T-helper 17 cell (primary cell): ENCODE measurements at places on chromosomes 12 and 14.

DNA sequence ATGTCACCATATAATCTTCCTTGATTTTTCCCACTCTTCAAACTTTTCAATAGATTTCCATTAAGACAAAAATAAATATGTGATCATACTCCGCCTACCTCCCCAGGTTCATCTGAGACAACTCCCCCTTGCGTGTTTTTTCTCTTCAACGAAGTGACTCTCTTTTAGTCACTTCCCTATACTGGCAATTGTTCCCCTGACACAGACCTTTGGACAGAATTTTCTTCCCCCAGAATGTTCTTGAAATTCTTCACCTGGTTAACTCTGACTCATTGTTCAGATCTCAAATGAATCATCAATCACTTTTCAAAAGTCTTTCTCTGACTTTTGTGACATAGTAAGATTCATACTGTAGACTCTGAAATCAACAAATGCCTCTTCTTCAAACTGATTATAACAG, 727.3 kb upstream of the LMO3 start:
- DNase-seq = no peak

GRCh38 chr14:91484186-91484585, 25.9 kb downstream of the PPP4R3A start:
- no peak for DNase-seq

DNA sequence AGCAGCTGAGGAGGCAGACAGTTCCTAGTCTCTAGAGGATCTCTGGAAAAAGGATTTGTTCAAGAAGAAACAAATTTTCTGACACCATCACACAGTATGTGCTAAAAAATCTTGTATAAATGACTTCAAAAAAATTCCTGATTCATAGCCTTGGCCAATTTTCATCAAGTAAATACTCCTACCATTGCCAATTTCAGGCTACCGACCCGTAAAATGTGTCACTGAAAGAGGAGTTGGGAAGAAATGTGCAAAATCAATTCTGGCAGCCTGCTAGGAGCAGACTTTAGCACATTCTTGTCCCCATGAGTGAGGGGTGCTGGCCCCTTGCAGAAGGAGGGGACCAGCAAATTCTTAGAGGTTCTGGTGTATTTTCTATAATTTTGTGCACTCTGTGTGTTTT, 109.4 kb downstream of the TMEM30B start:
- DNase-seq = no peak

- DNase-seq = no peak
These were observed 117.2 kb downstream of the NUAK1 start for GRCh38 chr12:106021516-106021915.

- no peak for DNase-seq
These were observed 124.5 kb downstream of the ANO4 start for GRCh38 chr12:100919116-100919515.

DNA sequence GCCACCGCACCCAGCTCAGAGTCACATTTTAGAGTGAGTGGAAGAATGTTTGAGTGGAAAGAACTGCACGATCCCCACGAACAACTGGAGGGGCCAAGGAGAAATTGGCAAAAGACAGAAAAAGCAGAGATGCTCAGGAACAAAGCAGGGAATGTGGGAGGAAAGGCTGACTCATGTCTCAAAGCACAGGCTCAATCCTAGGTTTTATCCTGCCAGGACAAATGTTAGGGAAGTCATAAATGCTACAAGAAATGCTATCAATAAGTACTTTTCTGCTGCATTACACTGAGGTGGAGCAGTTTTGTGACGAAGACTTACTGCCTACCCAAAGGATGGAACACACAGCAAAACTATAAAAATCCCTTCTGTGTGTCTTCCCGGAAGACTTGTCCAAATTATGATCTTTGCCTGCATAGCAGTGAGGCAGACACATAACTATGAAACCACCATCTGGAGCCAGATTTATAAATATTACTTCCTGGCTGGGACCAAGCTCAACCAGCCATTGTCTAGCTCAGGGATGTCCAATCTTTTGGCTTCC, 26.7 kb downstream of the NIN start:
- DNase-seq = no peak

DNA sequence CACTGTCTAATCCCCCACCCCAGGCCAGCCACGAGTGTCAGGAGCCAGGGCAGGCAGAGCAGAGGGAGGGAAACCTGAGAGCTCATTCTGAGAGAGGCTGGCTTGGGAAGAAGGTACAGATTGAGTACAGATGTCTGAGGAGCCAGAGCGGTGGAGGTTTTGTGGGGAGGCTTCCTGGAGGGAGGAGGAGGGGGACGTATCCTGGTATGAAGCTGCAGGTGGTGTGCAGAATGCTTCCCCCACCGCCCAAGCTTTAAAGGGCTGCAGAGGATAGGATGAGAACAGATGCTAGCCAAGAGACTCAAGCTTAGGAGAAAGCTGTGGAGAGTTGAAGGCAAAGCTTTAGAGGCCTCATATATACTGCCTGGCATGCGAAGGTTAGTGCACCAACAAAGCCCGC, 3.2 kb upstream of the TAMALIN start:
- DNase-seq = no peak

- no peak for DNase-seq
These were observed 12.8 kb downstream of the ADGRD1 start for GRCh38 chr12:130966443-130967030.

DNA sequence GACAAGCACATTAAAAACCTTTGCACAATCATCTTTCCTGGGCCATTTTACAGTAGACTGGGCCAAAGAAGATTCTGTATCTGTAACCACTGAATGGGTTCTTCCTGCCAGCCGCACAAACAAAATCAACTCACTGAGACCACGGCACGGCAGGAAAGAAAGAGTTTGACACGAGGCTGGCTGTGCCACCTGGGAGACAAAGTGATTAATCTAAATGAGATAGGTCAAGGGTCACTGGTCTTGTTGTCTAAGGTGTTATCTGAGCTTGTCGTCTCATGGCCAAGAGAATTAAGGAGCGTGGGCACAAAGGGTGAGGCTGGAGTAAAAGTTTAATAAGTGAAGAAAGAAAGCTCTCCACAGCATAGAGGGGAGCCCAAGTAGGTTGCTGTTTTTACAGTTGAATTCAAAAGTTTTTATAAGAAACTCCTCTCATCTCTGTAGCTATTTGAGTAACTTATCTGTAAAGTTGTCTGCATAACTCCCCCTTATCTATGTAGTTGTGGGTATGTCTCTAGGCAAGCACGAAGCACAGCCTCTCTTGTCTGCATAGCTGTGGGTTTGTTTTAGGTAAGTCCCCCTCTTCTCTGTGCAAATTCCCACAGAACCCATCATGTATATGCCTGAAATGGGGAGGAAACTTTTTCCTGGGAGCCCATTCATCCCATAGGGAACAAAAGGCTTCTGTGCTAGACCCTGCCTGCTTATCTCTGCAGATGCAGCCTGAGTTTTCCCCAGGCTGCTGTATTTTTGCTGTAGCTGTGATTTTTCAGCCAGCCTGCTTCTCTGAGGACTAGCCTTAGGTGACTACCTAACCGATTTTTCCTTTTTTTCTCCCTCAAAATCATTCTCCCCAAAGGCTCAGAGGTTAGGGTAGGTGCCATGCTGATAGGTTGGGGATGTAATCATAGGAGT, 1314.6 kb upstream of the TMEM132C start:
- no peak for DNase-seq

DNA sequence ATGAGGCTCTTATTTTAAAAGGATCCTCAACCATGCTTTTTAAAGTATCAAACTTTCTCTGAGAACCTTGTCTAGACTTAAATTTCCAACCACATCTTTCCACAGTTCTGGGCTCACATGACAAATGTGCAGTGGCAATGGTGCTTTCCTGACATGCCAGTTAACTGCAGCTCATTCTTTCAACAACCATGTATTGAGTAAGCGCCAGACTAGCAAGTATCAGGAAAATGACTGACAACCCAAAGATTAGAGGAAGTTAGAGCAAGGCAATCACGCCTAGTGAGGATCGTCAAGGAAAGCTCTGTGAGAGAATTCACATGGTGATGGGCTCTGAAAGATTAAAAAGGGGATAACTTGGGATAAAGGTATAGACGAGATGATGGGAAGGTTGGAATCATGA, 35.8 kb downstream of the FLVCR2 start:
- DNase-seq = no peak

- no peak for DNase-seq
These were observed 5.8 kb upstream of the CCDC63 start for GRCh38 chr12:110841007-110841406.

- no peak for DNase-seq
These were observed 79.5 kb downstream of the IRF2BPL start for GRCh38 chr14:76948976-76949375.

GRCh38 chr14:49769171-49769570, 1.2 kb downstream of the KLHDC2 start:
- no peak for DNase-seq

GRCh38 chr12:132171293-132171967, 27.2 kb downstream of the NOC4L start:
- DNase-seq = no peak

- DNase-seq = no peak
These were observed 71.7 kb downstream of the TRAF3 start for GRCh38 chr14:102848830-102849525.

DNA sequence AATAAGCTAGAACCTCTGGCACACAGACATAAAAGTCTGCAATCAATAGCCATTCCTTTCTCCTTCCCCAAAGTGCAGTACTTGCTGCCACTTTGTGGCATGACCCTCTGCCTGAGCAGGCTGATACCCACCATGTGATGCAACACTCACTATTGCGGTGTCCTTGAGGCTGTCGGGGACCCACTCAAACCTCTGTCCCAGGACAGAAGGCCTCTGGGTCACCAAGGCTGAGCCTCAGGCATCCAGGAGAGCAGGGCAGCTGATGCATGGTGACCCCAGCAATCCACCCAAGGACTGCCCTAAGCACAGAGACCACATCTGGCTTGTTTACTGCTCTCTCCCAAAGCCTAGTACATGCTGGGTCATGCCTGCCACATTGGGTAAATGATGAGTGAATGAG, 114.2 kb downstream of the DPF3 start:
- no peak for DNase-seq

- DNase-seq = no peak
These were observed 300.9 kb downstream of the ACSS3 start for GRCh38 chr12:81378601-81379285.

GRCh38 chr12:77553976-77554619, 276.6 kb upstream of the NAV3 start:
- DNase-seq = no peak

GRCh38 chr14:22981876-22982476, 375 bp downstream of the AJUBA start:
- no peak for DNase-seq

DNA sequence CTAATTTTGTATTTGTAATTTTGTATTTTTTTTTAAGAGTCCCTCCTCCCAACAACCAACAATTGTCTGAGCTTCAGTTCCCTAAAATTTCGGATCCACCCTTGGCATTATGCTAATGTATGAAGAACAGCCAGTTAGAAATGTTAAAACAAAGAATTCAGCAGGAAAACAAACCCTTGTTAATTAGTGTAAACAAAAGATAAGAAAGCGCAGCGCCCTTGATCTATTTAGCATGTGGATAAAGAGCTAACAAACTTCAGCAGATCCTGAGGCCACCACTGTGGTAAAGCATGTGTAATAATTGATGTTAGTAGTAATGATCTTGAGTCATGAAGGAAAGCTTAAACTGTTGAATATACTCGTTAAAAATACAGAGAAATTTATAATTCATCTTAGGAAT, 199.8 kb downstream of the TMX1 start:
- no peak for DNase-seq

DNA sequence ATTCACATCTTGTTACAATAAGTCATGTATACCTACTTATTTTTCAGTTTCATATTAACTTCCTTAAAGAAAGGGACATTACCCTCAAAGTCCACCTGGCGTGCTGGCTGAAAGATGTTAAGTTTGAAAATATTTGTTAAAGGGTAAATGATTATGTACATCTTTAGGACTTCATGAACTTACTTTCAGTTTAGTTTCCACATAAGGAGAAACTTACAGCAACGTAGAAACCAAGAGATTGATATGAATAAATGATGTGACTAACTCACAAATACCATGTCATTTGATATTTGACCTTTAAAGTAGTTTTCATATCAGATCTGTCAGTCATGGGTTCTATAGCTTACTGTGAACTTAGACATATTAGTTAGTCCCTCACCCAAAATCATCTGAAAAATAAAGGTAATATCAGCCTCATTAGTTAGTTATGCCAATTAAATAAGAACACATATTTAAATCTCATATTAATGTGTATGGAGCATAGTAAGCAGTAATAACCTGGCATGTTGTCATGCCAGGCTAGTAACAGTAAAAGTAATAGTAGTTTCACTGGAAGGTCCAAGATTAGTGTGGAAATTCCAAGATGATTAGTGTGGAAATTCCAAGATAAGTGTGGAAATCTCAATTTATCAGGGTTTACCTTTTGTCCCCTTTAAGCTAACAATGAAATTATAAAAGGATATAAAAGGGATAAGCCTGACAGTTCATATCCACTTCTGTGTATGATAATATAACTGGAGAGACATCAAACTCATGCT, 1.9 kb upstream of the CLEC2D start:
- no peak for DNase-seq

DNA sequence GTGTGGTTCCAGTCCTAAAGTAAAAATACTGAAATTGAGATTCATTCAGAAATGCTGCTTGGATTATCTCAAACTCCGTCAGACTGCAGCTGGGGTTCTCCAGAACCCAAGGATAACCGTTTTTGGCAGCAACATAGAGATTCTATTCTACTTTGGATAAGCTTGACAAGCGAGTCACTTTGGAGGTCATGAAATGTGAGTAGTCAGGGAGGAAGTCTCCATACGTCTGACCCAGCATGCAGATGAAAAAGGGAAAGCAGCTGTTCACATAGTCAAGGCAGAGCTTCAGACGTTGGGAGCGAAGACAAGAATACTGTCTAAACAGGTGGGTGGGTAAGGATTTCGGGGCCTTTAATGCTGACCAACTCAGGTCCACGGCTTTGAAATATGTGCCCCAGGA, 14.9 kb upstream of the HSP90B1 start:
- DNase-seq = no peak

- DNase-seq = no peak
These were observed 863.9 kb downstream of the BCL11B start for GRCh38 chr14:98408024-98408555.

DNA sequence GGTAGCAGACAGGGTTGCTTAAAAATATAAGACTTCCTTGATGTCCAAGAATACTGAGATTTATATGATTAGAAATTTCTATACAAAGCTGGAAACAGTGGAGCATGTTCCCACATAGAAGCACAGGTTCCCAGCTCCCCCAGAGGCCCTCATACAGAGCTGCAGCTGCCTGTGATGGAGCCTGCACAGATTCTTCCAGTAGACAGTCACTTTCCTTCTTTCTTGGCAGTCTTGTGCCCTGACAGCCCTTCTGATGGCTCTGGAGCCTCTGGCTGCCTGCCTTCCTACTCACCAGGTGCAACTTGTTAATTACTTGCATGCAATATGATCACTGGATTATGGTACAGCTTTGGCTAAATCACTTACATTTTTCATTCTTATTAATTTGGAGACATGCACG, 44.4 kb downstream of the BICD1 start:
- DNase-seq = no peak

DNA sequence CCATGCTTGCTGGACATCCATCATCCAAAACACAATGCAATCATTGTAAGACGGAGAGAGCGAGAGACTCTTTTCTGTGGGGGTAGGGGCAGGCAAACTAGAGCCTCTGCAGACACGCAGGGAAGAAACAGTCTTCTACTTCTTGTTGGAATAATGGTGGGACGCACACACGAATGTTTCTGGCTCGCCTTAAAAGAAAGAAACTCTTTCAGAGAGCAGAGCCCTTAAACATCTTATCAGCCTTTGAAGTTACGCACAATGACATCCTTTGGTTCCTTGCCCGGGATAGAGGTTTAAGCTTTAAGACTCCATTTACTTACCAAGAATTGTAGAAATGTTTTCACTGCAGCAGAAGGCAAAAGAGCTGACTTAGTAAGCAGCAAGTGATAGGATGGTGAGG, 133.8 kb upstream of the FOXN3 start:
- DNase-seq = no peak

GRCh38 chr12:88529531-88530488, 50.5 kb downstream of the KITLG start:
- DNase-seq = no peak
